Hematopoietic multipotent progenitor cell treated with erythropoietin and hydrocortisone succinate and interleukin-3 and kit ligand, for 6 days (in vitro differentiated cells): ENCODE measurements at places on chromosomes 13 and 19.

GRCh38 chr19:3618144-3618810 is 8.3 kb downstream of the CACTIN start:
- peak; percentile 66 for DNase-seq

DNA sequence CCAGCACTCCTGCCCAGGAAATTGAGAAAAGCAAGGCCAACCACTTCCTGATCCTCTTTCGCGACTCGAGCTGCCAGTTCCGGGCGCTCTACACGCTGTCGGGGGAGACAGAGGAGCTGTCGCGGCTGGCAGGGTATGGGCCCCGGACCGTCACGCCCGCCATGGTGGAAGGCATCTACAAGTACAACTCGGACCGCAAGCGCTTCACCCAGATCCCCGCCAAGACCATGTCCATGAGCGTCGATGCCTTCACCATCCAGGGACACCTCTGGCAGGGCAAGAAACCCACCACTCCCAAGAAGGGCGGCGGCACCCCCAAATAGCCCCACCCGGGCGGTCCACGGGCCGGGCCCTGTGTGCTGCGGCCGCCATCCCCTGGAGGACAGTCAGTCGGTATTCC is 11.6 kb downstream of the XAB2 start:
- DNase-seq = no peak

- no peak for DNase-seq
Measured at GRCh38 chr19:41918095-41918494, 10.2 kb downstream of the ERFL start.

- DNase-seq = no peak
Measured at GRCh38 chr13:84543962-84544361, 661.7 kb upstream of the SLITRK1 start.

GRCh38 chr19:47781590-47782262 is 3.2 kb downstream of the SELENOW start:
- no peak for DNase-seq

DNA sequence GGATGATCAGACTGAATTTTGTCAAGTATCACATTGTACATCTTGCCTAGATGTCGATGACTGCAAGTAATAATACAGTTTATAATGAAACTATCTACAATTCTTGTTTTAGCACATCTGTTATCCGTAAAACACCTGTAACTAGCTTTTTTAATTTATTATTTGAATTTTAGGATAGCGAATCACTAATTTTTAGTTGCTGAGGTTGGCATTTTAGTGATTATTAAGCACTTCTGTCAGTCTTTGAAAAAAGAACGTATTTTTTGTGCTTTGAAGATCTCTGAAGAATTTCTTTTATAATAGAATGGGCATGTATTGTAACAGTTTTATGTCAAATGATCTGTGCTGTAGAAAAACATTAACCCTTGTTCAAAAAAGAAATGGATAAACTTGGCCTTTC is 11.5 kb upstream of the MLNR start:
- no peak for DNase-seq

GRCh38 chr19:45442408-45442777 is 18.7 kb upstream of the ERCC1 start:
- DNase-seq = no peak

DNA sequence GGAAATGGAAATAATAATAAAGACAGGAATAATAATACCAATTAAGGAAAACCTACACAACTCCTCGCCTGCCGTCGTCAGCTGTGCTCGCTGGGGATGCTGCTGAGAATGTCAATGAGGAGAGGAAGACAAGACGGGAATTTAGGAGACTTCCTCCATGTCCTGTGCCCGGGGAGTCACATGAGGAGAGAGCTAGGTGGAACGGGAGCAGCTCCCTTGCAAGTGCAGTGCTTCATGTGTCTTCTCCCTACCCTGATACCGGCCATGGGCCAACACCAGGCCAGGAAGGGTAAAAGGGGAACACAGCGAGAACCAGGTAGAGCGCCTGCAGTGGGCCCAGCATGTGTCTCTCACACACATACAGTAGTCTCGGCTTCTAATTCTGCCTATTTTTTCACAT is 11.8 kb downstream of the DOCK9 start:
- no peak for DNase-seq

DNA sequence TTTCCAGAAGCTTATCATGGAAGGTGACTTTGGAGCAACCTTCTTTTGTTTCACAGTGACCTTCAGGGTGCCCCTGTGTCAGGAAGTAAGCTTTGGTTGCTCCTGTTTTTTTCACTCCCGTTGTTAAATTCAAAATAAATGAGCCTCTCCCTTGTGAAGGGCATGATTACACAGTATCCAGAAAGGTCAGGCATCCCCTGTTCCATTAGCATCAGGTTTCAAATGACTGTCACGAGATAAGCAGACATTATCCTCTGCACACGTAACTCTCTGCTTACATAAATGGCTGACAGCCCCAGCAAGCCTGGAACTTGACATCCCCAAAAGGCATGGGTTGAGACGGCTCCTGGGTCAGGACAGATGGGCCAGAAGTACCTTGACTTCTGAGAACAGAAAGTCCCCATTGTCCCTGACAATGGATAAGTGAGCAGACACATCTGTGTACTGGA is 52.0 kb downstream of the RAB20 start:
- peak; percentile 47 for DNase-seq

DNA sequence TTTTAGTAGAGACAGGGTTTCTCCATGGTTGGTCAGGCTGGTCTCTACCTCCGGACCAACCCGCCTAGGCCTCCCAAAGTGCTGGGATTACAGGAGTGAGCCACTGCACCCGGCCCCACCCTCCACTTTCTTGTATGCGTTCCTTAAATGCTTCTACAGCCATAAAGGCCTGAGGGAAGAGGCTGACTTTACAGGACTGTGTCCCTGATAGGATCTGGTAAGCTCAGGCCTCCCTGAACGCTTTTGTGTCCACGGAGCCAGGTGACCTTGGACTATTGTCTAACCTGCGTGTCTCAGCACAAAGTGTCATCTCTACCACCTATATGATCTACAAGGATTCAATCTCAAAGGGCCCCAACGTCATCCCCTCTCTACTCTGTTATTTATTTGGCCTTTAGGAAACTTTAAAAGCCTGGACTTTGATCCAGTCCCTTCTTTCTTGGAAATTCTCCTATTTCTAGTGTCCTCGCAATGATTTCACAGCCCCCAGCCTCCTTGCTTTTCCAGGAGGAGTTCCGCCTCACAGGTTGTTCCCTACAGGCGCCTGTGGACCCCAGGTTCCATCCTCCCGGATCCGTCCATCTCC is 701 bp downstream of the ZNF552 start:
- peak; percentile 21 for DNase-seq

GRCh38 chr13:20064128-20064527 is 96.7 kb downstream of the GJA3 start:
- no peak for DNase-seq

- no peak for DNase-seq
Measured at GRCh38 chr13:113902481-113902880, 38.6 kb upstream of the GAS6 start.

DNA sequence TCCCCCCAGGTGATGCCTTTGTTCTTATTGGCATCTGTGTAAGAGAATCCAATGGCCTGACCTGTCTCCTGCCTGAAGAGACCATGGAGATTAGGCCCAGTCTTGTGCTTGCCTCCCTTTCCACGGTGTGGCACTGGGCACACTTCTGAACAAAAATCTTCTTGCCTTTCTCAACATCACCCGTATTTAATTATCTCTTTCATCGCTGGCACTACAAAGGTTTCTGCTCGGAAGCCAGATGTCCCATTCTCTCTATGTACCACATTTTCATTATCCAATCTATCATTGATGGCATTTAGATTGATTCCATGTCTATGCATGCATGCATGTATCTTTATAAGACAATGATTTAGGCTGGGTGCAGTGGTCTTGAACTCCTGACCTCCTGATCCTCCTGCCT is 74.3 kb downstream of the SLC25A15 start:
- no peak for DNase-seq

DNA sequence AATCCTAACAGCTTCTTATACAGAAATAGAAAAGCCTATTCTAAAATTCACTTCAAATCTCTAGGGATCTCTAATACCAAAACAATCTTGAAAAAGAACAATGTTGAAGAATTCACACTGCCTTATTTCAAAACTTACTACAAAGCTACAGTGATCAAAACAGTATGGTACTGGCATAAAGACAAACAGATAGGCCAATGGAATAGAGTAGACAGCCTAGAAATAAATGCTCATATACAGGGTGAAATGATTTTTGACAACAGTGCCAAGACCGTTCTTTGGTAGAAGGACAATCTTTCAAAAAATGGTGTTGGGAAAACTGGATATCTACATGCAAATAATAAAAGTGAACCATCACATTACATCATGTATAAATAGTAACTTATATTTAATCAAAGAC is 11.8 kb upstream of the ZNF563 start:
- DNase-seq = no peak
